ENCODE measurements at places on chromosomes 5 and 9.

- DNase-seq, result no peak
Measured at GRCh38 chr5:165370794-165371193, 1865.4 kb downstream of the MAT2B start.

DNA sequence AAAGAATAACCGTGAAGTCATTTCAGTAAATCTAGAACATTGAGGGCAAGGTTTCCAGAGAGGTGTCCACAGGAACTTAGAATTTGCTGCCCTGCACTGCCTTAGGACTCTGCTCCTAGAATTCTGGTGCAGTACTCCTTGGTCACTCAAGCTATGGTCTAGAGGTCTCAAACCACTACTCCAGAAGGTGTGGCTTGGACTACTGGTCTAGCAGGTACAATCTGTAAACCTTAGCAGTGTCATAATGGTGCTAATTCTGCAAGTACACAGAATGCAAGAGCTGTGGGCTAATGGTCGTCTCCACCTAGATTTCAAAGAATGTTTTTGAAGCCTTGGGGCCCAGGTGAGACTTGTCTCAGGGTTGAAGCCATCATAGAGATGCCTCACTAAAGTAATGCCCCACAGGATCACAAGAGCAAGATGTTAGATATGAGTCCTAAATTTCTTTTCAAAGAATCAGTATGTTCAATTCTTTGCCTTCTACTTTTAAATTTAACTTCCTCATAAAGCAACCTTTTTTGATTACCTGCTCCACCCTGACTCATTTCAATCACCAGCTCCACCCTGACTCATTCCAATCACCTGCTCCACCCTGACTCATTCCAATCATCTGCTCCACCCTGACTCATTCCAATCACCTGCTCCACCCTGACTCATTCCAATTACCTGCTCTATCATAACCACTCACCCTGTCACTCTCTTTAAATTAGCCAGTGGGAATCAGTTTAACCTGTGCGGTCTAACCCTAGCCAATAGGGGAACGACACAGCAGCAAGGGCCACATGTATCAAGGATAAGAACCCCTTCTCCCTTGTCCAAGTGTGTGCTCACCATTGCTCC, 1111.8 kb upstream of the ACO1 start:
- no peak for DNase-seq

DNA sequence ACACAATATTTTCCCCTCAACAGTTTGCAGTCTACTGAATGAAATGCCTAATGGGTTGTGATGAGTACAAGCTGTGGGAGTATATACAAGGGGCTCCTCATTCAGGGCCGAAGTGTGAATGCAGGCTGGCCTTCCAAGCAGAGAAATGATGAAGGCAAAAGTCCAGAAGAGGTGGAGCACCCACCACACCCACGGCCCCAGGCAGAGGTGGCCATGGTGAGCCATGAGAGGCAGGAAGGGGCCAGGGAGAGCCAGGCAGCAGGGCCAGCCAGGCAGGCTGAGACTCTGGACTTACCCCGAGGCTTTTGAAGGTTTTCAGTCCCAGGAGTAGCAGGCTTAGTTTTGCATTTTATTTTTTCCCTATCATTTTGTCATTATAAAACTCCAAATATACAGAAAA, 218.1 kb downstream of the AUH start:
- no peak for DNase-seq

- no peak for DNase-seq
Measured at GRCh38 chr5:143812085-143812705, at the start of gene HMHB1. Gene HMHB1, plus strand, starts transcription at chr5:143812161.

DNA sequence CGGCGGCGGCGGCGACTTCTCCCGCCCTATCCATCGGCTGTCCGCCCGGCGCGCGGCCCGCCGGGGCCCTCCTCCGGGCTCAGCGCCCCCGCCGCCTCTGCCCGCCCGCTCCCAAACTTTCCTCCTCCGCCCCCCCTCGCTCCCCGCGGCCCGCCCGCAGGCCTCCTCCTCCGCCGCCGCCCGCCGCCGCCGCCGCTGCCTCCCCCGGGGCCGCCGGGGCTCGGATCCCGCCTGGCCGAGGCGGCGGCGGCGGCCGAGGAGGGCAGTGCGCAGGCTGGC, 460 bp upstream of the PBX3 start:
- no peak for DNase-seq

DNA sequence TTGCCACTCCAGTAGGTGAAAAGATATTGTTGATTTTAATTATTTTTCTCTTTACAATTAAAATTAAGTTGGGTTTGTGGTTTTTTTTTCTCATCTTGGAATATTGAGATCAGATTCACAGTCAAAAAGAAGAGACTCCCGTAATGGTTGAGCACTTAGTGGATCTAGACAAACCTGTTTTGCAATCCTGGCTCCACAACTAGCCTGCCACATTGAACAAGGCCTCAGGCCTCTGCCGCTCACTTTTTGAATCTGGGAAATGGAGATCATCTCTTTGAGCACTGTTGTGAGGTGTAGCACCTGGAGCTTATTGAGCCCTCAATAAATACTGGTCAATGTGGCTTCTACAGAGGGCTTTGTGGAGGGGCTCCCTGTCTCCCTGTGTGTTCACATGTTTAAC, 37.1 kb upstream of the RARS1 start:
- DNase-seq, result no peak

DNA sequence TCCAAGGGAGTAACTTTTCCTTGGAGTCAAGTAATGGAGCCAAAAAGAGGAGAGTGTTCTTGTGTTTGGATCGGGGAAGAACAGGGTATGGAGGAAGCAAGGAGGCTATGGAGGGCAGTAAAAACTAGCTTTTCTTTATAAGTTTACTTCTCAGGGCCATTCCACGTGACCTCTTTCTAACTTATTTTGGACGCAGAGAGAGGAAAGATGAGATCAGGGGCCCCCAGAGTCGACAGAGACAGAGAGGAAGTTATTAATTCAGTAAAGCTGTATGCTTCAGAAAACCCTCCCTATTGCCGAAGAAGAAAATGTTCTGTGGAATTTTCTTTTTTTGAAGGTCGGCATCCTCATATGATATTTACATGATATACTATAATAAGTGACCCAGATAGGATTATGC, 233.8 kb upstream of the MPDZ start:
- DNase-seq, result no peak

GRCh38 chr5:67222243-67223025, 25.8 kb upstream of the CD180 start:
- no peak for DNase-seq

DNA sequence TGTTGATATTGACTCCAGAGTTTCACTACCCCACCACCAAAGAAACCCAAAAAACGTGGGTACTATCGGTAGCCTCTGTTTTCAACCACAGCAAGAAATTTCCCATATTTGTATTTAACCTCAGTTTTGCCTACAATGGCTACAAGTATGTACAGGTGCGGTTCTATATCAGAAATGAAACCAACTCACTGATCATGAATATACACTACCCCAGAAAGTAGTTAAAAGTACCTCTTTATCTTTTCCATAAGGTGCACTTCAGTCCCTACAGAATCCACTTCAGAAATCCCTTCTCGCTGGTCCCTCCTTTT, 140.6 kb upstream of the SLC12A2 start:
- DNase-seq, result no peak

DNA sequence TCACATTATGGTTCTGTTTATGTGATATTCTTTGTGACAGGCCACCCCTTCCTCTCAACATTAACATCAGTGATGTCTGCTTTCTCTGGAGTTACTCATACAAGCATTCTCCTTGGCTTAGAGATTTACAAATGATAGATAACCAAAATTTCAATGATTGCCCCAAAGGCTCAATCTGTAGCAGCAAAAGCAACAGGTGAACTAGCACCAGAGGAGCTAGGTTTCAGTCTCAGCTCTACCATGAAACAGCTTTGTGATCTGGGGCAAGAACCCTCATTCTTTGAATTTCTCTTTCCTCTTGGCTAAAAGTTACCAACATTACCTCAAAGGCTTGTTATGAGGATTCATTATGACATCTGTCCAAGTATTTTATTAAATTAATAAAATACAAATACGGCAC, 120.5 kb downstream of the PPP2R2B start:
- DNase-seq, result no peak

DNA sequence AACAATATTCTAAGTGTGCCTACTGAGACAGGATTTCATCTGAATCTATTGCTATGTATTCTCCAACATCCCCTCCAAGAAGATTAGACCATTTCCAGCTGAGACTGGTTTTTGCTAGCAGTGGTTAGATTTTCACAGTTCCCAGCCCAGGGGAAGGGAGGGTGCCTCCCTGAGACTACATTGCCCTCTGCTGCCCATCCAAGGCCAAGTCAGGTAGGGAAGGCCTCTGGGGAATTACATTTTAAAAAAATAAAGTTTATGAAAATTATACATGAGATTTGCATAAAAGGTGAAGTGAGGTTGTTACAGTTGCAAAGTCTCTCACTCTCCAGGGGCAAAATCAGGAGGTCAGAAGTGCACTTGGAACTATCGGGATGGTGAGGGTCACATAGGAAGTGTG, 28.0 kb upstream of the SYK start:
- no peak for DNase-seq

GRCh38 chr5:5330728-5331452, 91.6 kb upstream of the ICE1 start:
- DNase-seq, result no peak

- no peak for DNase-seq
Measured at GRCh38 chr5:145025775-145026174, 809.4 kb downstream of the PRELID2 start.

DNA sequence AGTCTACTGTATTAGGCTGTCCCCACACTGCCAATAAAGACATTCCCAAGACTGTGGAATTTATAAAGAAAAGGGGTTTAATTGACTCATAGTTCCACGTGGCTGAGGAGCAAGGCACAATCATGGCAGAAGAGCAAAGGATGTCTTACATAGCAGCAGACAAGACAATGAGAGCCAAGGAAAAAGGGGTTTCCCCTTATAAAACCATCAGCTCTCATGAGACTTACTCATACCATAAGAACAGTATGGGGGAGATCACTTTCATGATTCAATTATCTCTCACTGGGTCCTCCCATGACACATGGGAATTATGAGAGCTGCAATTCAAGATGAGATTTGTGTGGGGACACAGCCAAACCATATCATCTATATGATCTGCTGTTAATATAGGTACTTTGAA, 14.8 kb upstream of the FSTL4 start:
- DNase-seq, result no peak

GRCh38 chr5:172043865-172044264, 37.4 kb upstream of the FBXW11 start:
- DNase-seq, result no peak

DNA sequence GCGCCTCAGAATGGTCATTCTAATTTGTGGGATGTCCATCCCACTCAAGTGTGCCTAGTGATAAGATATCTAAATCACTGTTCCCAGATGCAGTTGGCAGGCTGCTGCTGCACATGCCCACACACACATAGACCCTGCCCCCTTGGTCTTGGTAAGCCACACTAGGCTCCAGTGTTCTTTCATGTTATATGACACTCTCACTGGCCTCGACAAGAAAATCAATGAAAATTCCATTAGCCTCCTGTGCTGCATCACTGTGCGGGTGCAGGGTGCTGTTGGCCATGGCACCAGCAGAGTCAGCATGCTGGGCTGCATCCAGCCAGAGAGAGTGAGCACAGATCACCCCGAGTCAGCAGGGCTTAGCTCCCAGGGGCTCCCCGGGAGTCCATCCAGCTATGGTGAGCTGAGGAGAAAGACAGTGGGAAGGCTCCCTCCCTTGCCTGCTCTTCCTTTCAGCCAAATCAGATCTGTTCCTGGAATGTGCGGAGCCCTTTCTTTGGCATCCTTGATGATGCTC, 59.9 kb downstream of the ABLIM3 start:
- no peak for DNase-seq

DNA sequence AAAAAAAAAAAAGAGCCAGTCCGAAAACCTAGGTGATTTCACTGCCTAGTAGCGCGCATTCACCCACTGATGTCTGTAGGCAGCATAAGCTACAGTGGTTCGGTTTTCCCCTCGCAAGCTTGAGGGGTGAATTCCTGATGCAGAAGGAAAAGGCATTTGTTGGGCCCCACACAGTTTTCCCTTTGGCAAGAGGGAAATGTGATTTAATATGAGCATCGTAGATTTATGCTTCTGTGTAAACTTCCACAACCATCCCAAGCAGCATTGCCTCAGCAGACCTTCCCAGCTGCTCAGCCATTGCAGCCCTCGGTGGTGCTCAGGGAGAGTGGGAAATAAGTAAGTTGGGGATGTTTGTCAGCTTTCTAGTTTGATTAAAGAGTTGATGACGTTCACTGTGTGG, 231.5 kb upstream of the PPP1R2B start:
- DNase-seq, result no peak

DNA sequence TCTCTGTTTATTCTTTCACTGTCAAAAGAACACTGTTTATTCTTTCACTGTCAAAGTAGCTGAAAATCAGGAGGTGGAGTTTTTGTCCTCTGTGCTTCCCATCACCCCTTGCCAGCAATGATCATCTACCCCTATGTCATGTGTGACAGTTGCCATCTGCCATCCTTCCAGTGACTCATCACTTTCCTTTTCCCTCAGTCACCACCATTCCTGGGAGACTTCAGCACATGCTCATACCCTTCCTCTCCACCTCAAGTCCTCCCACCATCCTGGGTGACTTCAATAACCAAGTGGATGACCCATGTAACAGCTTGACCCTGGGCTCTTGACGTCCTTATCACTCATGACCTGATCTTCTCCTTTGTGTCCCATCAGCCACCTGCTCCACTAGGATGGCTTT, 43.3 kb upstream of the RASEF start:
- DNase-seq, result no peak

- no peak for DNase-seq
Measured at GRCh38 chr5:153964191-153964879, 74.4 kb downstream of the FAM114A2 start.

GRCh38 chr5:137016783-137017324, 482.3 kb downstream of the SPOCK1 start:
- no peak for DNase-seq

- no peak for DNase-seq
Measured at GRCh38 chr5:180133971-180134508, 62.5 kb upstream of the RNF130 start.

DNA sequence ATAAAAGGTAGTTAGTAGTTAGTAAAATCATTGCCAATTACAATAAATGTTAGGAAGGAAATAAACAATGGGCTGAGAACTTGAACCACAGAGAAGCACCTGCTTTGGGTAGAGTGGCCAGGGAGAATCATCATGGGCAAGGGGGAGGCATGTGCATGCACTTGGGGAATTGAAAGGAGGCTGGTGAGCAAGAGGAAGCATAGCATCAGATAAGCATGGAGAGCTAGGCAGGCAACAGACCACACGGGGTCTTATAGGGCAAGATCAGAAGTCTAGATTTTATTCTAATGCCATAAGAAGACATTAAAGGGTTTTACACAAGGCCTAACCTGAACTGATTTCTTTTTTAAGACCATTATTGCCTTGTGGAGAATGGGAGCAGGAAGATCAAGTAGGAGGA, 93.4 kb downstream of the PIP5K1B start:
- DNase-seq, result no peak

- DNase-seq, result peak; percentile 54
Measured at GRCh38 chr5:170420806-170421412, 31.7 kb upstream of the KCNMB1 start.

- no peak for DNase-seq
Measured at GRCh38 chr5:143606043-143606752, 202.7 kb upstream of the NR3C1 start.

GRCh38 chr5:180623411-180623834, 26.0 kb downstream of the FLT4 start:
- no peak for DNase-seq

- no peak for DNase-seq
Measured at GRCh38 chr5:6088706-6089105, 289.6 kb downstream of the MED10 start.

- DNase-seq, result no peak
Measured at GRCh38 chr9:7613931-7614330, 185.6 kb downstream of the DMAC1 start.

Measured in stimulated activated CD4-positive, alpha-beta T cell treated with anti-CD3 and anti-CD28 coated beads, Interleukin-2, amount 100 ng/mL, for 48 hours (primary cell).